ENCODE measurements at places on chromosomes 2 and 18. TPM values are rescaled to one million over a fixed set of nuclear protein-coding genes. Genes with fewer than 3 reads are reported as not detected.

CASP10 gene
- total RNA-seq: 46.1 TPM

CFC1 gene
- total RNA-seq: not detected

GRCh38 chr2:182522405-182522896, 95.6 kb upstream of the PDE1A start:
- DNase-seq: no peak

GRCh38 chr2:39607538-39608262, 58.0 kb upstream of the TMEM178A start:
- DNase-seq: no peak

DNA sequence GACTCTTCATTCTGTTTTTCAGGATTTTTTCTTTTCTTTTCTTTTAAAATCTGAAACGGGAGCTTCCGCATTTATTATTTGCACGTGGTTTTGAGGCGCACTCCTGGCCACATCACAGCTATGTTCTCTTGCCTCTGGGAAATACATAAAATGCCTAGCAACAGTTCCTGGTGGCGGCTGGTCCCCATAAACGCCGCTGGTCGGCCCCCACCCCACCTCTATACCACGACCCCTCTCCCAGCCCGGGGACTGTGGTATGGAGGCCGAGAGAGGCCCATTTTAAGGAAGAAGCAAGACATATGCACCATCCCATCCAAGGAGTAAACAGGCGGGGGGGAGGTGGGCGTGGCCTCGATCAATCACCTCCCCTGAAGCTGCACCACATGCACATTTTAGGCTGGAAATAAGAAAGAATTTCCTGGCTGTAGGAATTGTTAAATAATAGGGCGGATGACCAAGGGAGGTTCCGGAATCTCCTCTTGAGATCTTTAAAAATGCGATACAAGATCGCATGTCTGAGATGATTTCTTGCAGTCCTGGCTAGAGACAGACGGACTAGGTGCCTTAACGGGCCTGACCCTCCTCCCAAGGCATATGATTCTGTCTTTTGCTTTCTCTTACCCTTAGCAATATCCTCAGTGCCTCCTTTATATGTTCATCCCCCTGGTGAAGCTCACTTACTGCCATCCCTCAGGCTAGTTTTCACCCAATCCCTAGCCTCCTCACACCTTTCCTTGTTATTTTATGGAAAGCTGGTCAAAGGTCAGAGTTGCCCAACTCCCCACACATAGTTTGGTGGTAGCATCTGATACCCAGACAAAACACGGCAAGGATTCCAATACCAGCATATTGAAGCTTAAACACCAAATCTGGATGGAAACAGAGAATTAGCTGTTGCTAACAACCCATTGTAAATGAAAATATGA, 82.4 kb downstream of the BCL2 start:
- no peak for DNase-seq

DNA sequence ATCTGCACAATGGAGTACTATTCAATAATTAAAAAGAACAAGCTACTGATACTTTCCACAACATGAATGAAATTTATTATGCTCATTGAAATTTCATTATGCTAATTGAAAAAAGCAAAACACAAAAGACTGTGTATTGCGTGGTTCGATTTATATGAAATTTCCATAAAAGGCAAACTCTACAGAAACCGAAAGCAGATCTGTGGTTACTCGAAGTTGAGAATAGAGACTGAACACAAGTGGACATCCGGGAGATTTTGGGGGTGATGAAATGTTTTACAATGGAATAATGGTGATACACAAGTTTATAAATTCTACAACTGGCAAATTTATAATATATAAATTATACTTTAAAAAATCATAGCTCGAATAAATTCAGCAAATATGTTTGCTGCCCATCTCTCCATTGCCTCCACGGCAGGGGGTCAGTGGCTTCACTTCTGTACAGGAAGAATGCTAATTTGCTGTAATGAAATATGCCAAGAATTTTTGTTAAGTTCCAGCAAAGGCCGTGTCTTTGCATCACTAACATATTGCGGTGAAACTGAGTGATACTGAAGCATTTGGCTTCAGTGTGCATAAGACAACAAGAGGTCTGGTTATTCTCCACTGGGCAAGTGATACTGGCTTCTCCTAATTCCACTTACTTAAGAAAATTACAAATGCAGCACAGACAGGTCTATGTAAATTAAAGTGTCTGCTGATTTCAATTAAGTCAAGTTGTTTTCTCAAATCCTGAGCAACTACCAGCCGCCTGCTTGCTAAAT, 96.7 kb downstream of the TMEM163 start:
- DNase-seq: no peak

DNA sequence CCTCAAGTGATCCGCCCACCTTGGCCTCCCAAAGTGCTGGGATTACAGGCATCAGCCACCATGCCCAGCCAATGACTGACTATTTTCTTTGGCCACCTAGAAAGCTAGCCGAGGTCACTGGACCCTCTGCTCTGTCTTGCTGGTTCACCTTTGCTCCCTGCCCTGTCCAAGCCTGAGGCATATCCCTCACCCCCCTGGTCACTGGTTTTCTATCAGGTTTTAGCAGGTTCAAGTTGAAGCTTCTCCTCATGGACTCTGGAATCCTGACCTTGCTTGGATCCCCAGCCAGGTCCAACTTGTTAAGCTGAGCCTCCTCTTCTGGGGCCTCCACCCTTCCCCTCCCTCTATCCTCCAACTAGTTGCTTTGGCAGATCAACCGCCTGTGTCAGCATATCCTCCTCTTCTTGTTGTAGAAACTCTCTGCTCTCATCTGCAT, 33.4 kb downstream of the PAX8 start:
- DNase-seq: no peak
